ENCODE measurements at places on chromosomes 4 and X. TPM values are rescaled to one million over a fixed set of nuclear protein-coding genes. Genes with fewer than 3 reads are reported as not detected.

The CYP4V2 gene
- 34.7 TPM for total RNA-seq

The ZNF711 gene
- 0.38 TPM for total RNA-seq

The L1CAM gene
- total RNA-seq = 3.7 TPM

The PAGE4 gene
- total RNA-seq = not detected

The NMU gene
- not detected for total RNA-seq

The TMEM47 gene
- 101 TPM for total RNA-seq

The CXCL11 gene
- total RNA-seq = not detected

Data from regular cardiac myocyte (primary cell).